Amniotic epithelial cell (primary cell): ENCODE measurements at places on chromosomes 16 and 17.

- no peak for DNase-seq
Observed at GRCh38 chr16:1458977-1459341, 14.6 kb upstream of the CCDC154 start.

DNA sequence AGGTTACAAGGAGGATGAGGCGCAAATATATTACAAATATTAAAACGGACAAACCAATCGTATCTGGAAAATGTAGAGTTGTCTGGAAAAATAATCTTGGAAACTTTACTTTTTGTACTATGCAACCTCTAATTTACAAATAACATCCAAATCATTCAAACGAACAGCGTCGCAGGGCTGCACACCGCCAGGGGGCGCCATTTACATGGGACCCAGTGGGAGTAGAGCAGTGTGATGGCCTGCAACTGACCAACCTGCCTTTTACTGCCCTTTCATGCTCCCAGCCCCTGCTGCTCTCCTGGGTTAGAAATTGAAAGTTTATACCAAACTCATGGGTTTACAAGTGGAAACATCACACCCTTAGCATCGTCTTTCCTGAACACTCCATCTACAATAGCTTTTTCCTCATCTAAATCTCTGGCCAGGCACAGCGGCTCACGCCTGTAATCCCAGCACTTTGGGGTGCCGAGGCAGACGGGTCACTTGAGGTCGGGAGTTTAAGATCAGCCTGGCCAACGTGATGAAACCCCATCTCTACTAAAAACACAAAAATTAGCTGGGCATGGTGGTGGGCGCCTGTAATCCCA is 10.0 kb downstream of the PITPNC1 start:
- peak; percentile 21 for DNase-seq

GRCh38 chr16:25140459-25140858 is 28.9 kb downstream of the LCMT1 start:
- no peak for DNase-seq

- DNase-seq, result no peak
Observed at GRCh38 chr16:24085666-24086065, 170.5 kb upstream of the CACNG3 start.

DNA sequence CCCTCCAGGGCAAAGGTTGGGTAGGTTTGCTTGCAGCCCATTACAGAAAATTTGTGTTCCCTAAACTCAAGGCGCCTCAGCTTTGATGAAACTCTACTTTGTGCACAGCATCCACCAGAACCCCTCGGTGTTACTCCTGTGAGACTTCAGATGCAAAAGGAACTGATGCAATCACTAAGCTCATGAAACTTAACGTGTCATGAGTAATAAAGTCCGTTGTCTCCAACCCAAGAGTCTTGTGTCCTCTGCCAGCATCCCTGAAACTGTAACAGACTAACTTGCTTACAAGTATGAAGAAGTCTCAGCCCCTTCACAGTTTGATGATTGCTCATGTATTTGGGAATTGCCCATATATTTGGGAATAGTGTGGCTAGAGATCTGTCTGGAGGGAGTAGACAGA is 74.8 kb upstream of the MARCHF10 start:
- peak; percentile 47 for DNase-seq
